ENCODE measurements at places on chromosomes 7 and 10.

DNA sequence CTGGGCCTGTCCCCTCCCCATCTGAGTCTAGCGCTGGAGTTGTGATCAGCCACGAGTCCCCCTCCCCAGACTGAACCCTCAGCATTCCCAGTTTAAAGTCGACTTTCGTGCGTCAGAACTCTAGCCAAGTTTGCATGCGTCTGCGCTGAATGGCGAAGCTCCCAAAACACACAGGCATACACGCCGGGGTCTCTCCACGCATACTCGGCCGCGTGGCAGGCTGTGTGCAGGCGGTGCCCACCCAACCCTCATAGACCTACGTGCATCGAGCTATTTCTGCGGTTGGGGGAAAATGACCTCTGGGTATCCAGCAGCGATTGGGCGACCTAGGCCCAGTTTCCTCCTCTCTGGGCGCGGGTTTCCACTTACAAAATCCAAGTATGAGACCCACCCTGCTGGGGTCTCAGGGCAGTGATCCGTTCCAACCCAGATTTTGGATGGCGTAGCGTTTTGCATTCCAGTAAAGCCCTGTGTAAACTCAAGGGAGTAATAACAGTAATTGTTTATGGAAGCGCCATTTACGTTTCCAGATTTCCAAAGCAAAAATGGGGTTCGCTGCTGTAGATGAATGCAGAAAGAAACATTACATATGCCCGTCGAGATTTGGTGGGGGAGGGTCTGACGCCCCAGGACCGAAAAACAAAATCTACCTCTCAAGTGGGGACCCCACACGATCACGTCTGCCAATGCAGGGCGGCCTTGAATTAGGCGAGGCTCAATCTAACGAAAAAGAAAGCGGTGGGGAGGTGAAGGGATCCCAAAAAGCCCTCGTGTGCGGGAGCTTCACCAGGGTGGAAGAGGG lies 2.0 kb upstream of the HMX3 start:
- no peak for DNase-seq

- no peak for DNase-seq
Measured at GRCh38 chr7:94540428-94540827, 30.8 kb downstream of the CASD1 start.

DNA sequence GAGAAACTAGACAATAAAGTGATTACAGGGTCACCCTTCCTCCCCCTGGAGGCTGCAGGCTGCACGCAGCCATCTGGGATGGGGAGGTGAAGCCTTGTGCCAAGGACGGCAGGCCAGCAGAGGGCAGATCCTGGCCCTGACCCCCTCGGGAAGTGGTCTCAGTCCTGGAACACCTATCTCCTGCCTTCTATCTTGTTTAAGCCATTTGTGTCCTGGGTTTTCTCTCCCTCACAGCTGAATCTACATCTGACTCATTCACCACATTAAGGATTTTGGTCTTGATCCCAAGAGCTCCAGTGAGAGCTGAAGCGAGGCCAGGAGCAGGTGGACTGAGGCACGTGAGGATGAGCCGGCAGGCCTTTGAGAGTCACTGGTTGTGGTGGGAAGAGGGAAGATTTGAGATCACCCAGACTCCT lies 16.4 kb upstream of the PARP12 start:
- DNase-seq, result no peak

- DNase-seq, result no peak
Measured at GRCh38 chr10:102400076-102400475, 4.6 kb downstream of the NFKB2 start.

- no peak for DNase-seq
Measured at GRCh38 chr7:106061301-106061979, 50.7 kb downstream of the SYPL1 start.

DNA sequence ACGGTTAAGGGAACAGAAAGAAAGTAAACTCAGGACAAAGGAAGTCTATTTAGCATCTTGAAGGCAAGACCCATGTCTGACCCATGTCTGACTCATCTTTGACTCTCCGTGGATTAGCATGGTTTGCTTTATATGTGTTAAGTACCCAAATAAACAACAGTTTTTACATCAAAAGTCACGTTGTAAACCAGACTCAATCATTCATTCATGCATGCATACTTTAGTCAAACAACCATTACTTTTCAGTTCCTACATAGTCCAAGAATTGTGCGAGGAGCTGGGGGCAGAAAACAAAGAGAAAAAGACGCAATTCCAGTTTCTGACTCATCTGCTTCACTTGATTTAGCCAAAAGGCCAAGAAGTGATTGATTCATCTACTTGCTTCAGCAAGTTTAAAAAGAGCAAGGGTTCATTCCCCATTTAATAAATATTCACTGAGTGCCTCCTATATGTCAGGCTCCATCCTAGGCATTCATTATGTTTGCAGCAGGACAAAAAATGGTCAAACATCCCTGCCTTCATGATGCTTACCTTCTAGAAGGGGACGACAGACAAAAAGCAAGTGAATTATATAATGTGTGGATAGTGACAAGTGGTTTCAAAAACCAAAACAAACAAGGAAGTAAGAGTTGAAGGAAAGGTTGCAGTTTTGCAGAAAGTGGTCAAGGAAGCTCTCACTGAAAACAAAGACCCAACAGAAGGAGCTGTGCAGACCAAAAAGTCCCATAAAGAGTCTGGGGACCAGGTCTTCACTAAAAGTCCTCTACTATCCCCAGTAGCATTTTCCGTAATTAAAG lies 116.2 kb downstream of the FAM107B start:
- DNase-seq, result no peak

- no peak for DNase-seq
Measured at GRCh38 chr10:70872291-70872690, 16.1 kb downstream of the PCBD1 start.

GRCh38 chr10:98411768-98412167 lies 3.2 kb downstream of the PYROXD2 start:
- no peak for DNase-seq

- DNase-seq, result no peak
Measured at GRCh38 chr10:61323726-61324125, 129.5 kb downstream of the TMEM26 start.

- no peak for DNase-seq
Measured at GRCh38 chr10:86041116-86041515, 325.5 kb downstream of the GRID1 start.

Measured in stimulated activated CD4-positive, alpha-beta T cell treated with anti-CD3 and anti-CD28 coated beads, TNF-alpha, amount 100 ng/mL, for 4 hours (primary cell).